Esophagus squamous epithelium (tissue), 5 donors: ENCODE measurements at places on chromosomes 6 and 20.

GRCh38 chr6:119535332-119535731 is 185.8 kb upstream of the MAN1A1 start:
- DNase-seq, result no peak

DNA sequence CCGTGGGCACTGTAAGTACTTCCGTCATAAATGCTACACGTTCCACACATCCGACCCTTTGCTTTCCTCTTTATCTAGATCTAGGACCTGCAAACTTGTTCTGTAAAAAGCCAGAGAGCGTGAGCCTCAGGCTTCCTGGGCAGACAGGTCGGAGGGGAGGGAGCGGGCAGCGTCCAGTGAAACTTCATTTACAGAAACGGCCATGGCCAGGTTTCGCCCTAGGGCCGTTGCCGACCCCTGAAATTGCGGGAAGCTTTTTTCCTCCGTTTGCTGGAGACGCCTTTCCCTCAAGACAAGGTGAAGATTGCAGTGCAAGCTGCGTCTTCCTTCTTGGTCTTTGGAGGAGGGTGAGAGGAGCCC is 155.4 kb downstream of the DLL1 start:
- DNase-seq, result no peak

- DNase-seq, result no peak
Measured at GRCh38 chr6:136747507-136747906, 44.8 kb downstream of the MAP3K5 start.

- DNase-seq, result no peak
Measured at GRCh38 chr20:17871181-17871580, 97.4 kb downstream of the SNX5 start.

GRCh38 chr20:32652739-32653526 is 20.8 kb downstream of the C20orf203 start:
- DNase-seq, result peak; percentile 21

GRCh38 chr6:11586536-11586935 is 49.0 kb downstream of the TMEM170B start:
- DNase-seq, result no peak

DNA sequence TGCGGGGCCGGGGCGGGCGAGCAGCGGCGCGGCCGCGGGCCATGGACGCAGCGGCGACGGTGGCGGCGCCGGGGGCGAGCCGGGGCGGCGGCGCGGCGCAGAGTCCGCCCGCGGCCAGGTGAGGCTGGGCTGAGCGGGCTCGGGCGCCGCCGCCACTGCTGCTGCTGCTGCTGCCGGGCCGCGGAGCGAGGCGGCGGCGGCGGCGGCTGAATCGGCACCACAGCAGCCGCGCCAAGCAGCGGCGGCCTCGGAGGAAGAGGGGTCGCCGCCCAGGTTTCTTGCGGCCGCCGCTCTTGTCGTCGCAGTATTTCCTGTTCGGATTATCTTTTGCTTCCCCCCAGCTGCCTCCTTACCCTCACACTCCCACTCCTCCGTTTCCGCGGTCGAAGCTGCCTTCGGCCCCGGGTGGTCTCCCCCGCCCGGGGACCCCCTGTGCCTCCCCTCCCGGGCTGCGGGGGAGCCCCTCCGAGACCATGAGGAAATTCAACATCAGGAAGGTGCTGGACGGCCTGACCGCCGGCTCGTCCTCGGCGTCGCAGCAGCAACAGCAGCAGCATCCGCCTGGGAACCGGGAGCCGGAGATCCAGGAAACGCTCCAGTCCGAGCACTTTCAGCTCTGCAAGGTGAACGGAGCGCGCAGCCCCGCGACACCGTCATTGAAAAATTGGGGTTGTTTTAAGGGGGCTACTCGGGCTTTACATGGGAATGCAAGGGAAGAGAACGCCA is at the start of gene STXBP5:
TSS of gene STXBP5 (plus strand) at position 358 of the 726 bp plus-strand sequence. CDS start at position 474, 116 bp downstream.
- DNase-seq, result no peak

- no peak for DNase-seq
Measured at GRCh38 chr20:61460261-61461052, 208.4 kb downstream of the CDH4 start.

- no peak for DNase-seq
Measured at GRCh38 chr20:36308986-36309385, 2.8 kb downstream of the DLGAP4 start.

- no peak for DNase-seq
Measured at GRCh38 chr20:63917811-63918210, 22.9 kb downstream of the DNAJC5 start.

DNA sequence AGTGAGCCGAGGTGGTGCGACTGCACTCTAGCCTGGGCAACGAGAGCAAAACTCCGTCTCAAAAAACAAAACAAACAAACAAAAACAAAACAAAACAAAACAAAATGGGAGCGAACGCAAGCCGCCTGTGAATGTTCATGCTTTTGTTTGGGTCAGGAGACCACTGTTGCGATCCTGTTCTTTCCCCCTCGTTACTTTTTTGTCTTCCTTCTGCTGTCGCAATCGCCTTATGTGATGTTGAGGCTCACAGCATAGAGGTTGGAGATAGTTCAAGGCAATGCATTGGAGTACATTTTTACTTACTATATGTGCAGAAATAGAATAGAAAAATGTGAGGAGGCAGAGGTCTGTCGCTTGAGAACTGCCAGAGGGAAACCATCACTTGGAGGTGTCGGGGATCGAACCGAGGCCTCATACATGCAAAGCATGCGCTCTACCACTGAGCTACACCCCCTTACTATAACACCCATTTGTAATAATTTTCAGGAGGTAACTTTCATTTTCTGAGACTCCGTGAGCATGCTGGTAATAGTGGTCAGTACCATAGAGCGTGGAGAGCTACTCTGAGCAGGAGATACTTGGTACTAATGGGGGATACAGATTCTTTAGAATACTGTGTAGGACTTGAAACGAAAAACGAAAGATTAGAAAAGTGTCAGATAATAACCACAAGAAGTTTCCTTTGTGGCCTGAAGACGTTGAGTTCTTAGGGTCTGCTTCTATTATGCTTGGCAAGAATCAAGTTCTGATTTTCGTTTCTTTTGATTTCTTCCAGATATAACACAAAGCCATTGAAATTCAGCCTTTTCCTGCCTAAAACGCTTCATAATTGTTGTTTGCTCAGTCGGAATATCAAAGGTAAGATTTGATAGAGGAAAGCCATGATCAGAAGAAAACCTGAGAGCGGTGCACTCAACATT is 121.1 kb downstream of the TRIM27 start:
- DNase-seq, result no peak

DNA sequence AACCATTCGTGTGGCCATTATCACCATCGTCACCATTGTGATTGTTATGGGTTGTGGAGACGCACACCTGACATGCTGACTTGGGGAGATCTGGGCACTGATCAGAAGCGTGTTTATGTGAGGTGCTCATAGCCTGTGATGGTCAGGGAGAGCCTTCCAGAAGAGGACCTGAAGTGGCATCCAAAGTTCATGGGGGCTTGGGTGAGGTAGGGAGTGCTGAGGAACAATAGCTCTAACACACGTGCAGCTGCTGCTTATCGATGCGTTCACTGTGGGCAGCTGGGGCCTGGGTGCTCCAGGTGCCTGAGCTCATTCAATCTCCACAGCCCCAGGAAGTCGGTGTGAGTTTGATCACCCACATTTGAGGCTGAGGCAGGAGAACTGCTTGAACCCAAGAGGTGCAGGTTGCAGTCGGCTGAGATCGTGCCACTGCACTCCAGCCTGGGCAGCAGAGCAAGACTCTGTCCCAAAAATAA is 227.3 kb downstream of the PREX1 start:
- no peak for DNase-seq

DNA sequence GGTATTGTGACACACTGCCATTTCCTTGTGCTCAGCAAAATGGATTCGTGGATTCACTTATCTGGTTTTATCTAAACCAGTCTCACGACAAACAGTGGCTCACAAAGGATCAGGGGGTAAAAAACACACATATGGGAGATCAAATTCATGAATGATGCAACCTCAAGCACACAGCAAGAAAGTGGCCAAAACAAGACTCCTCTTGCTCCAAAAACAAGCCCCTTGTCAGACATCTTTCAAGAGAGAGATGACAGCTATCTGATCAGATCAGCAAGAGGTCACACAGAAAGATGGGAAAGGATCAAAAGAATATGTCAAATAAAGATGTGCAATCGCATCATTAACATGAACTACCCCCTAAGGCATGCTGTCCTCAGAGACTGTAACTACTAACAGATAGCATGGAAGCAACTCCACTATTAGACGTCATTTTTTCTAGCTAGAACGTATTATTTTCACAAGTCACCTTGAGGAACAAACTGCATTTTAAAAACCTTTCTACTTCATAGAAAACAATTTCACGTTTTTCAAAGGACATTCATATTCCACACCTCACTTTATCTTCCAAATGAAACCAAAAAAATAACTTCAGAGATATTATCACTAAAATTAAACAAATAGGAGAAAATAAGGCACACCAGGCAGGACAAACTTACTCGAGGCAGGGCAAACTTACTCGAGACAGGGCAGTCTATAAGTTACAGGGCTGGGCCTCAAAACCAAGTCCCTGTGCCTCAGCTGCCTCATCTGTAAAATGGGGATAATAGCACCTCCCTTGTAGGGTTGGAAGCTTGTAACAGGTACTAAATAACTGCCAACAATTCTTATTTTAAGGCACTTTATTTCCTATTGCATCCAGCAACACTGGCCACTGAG is 122.3 kb downstream of the PREX1 start:
- no peak for DNase-seq

GRCh38 chr6:161882196-161882765 is 608.4 kb upstream of the AGPAT4 start:
- no peak for DNase-seq

GRCh38 chr20:49508435-49509199 is 26.1 kb upstream of the KCNB1 start:
- DNase-seq, result no peak

DNA sequence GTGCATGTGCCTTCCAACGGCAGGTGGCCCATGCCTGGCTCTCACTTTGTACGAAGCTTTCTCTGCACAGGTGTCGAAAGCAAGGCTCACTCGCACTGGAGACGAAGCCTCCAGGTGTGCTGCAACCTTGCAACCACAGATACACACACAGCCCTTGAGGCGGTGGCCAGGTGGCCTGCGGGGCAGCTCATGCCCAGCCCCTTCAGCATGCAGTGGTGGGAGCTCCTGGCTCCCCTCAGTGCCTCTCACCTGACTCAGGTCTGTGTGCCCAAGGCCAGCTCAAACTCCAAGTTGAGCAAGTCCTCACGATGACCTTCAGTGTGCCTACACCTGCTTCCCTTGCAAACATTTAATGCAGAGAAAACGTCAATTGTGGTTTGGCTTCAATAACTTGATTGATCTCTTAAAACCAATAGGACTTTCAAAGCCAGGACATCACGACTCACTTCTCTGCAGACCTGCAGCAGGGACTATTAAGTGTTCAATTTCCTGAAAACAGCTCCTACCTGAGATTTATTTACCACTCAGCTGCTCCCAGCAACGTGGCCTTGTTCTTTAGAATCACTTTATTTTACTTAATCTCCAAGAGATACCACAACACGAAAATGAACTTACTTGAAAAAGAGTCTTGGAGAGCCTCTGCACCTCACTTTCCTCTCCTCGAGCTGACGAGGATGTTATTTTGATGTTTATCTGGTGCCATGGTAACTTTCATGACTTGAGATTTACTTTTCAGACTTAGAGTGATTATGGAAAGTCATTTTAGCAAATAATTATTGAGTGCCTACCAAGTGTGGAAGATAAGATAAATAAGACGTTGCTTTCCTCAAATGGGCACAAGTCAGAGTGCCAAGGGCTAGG is 86.3 kb downstream of the SLC22A23 start:
- DNase-seq, result no peak

GRCh38 chr6:139446138-139446715 is 71.8 kb upstream of the CITED2 start:
- no peak for DNase-seq

DNA sequence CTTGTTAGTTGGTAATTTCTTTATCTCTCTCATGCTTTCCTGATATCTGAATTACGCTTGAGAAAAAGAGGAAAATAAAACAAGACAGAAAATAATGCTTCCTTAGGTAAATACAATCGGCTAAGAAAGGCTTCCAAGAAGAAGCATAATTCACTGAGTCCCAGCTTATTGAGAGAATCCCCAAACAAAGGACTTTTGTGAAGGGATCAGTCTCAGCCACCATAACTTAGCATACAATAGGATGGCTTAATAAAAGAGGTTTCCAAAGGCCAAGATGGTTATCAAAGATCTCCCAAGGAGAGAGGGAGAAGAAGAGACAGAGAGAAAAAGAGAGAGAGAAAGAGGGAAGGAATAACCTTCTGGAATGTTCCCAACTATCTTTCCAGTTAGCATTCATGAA is 46.0 kb upstream of the SALL4 start:
- DNase-seq, result no peak

GRCh38 chr6:27242589-27243265 is 4.8 kb upstream of the PRSS16 start:
- no peak for DNase-seq

- DNase-seq, result no peak
Measured at GRCh38 chr6:13924949-13925881, at the start of gene RNF182. TSS of gene RNF182 (plus strand) at chr6:13924952. CDS start at chr6:13977120, 52,168 bp downstream.

DNA sequence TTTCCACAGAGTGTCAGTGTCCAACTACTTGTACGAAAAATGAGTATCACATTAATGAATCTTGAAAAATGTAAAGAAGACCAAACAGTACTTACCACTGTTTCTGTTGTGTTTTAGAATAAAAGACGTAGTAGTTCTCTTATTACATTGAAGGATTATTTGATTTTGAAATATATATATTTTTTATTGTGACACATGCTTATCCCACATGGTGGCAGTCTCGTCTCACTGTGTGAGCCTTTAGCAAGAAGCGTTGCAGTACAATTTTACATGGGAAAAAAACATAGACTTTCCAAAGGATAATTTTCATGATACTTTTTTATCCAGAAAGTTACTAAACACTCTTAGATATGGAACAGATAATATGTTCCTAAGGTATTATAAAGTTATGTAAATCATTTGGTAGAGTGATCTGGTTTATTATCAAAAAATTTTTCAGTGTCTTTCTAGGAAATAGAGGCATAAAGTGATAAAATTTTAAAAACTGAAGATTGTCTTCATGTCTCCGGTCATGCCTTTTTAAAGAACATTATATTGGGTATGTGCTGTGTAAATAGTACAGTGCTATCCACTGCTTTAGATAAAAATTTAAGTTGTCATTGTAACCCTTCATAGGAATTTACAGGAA is 117.5 kb upstream of the SAMD5 start:
- no peak for DNase-seq

DNA sequence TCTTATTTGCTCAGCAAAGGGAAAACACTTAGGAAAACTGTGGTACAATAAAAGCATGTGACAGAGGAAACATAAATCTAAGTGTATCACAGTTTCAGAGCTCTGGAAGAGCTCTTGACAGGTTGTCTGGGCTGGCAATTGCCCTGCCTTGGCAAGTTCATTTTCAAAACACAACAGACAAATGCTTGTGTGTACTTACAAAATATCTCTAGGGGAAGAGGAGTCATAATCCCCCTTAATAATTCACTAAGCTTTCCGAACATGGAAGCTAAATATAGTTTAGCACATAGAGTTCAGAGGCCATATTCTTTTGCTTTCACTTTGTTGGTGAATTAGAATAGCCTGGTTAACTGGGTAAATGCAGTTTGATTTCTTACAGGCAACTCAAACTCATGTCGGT is 211.6 kb upstream of the THEMIS start:
- no peak for DNase-seq
